ENCODE measurements at places on chromosomes 2 and 18. TPM values are rescaled to one million over a fixed set of nuclear protein-coding genes. Genes with fewer than 3 reads are reported as not detected.

GRCh38 chr2:62844311-62845090 lies 139.0 kb downstream of the EHBP1 start:
- DNase-seq, result no peak

The ZC3H6 gene
- 24.3 TPM for total RNA-seq

- no peak for DNase-seq
Measured at GRCh38 chr2:33014268-33014667, 67.5 kb downstream of the LTBP1 start.

GRCh38 chr2:15606481-15607441 lies 15.1 kb downstream of the DDX1 start:
- DNase-seq, result no peak

The SANBR gene
- 6.2 TPM for total RNA-seq

DNA sequence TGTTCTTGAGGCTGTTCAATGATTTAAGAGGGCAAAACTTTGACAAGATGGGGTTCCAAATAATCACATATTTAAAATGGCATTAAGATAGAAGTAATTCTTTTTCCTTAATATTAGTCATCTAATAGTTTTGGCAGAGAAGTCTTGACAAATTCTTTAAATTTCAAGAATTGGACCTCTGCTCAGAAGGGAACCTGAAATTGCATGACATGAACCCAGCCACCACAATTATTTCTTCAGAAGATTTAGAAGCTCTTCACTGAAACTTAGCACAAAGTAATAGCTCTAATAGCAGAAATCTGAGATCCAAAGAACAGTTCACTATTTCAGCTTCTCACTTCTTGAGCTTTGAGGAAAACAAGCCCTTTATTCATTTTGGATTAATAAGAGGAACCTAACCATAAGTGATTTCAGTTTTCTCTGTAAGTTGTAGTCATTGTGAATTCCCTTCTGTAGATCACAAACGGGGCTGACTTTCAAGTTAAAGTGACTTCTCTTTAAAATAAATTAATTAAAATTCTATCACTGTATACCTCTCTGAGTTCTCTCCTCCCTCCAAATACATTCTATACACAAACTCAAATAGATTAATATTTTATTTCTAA lies 100.6 kb upstream of the ITGA4 start:
- DNase-seq, result no peak

DNA sequence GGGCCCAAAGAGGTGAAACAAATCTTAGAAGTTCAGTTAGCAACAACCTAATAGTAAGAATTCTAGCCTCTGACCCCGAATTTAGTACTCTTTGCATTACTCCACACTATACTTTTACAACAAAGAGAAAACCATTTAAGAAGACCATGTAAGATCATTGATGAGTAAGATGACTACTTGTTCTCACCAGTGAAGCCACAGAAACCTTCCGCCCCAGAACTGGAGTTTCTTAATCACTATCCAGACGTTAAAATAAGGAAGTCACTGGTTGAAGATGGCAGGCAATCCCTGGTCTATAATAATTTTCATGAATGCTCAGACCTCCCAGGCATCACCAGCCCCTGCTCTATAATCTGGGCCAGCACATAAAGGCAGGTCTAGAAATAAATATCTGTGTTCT lies 95.0 kb downstream of the TMEM163 start:
- no peak for DNase-seq

The KIAA2012 gene
- total RNA-seq, result not detected

DNA sequence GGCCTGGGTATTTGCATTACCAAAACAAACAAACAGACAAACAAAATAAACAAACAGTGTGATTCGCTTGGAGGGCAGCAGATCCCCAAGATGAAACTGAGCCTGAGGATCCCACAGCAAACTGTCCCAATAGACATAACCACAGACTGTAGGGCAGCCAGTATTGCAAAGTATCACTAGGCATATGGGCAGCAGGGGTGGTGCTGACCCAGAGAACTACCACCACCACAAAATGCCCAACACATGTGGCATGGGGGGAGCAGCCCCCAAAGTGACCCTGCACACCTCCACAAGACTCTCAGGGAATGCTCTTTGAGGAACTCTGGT lies 330.1 kb downstream of the CYRIA start:
- no peak for DNase-seq

Data from heart left ventricle (tissue), 16 donors.